ENCODE measurements at places on chromosomes 2 and 18.

DNA sequence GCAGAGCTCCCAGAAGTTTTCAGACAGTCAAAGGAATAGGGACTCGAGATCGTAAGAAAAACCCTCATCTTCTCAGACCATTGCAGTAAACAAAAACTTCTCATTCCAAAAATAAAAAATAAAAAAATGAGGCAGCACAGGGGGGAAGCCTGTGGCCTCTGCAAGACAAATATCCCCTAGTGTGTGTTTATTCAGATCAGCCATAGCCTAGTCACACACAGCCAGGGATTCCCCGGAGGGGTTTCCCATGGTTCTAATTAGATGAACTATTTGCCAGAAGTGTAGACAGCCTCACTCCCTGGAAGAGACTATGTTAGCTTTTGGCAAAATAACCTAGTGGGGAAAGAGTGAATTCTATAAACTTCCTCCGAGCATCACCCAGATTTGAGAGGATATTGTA lies 122.9 kb upstream of the KLF7 start:
- no peak for DNase-seq

- DNase-seq = no peak
Measured at GRCh38 chr18:40163254-40163653, 1791.8 kb upstream of the PIK3C3 start.

DNA sequence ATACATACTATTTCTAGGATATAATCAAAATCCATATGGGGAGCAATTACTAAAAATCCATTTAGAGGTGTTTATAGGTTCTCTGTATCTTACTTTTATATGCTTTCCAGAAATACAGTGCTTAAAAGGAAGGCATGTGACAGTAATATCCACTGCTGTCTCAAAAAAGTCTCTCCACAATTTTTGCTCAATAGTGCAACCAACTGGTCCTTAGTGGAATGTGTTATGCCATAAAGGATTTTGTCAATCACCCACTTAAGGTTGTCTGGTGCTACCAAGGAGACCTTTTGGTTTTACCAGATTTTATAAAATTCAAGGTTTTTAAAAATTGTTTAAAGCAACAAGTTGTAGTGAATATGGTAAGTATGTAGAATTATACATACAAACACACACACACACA lies 328.5 kb upstream of the DSEL start:
- no peak for DNase-seq

GRCh38 chr18:2825613-2826175 lies 21.1 kb upstream of the EMILIN2 start:
- DNase-seq = no peak

GRCh38 chr2:109066917-109067597 lies 61.9 kb upstream of the SH3RF3 start:
- DNase-seq = no peak

DNA sequence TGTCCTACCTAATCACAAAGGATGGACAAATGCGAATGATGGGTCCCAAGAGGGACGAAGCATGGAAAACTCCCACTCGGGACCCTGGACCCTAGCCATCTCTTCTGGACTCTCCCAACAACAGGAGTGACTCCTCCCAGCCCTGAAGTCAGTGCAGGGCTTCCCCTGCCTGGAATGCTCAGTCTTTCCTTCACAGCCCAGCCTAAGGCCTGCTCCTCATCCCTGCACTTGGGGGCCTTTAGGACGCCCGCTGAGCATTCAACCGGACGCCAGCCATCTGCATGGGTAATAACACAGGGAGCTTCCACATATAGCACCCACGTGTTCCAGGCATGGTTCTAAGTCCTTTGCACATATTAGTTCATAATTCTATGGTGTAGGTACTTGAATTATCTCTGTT lies 237.5 kb downstream of the KLHL29 start:
- DNase-seq = no peak

DNA sequence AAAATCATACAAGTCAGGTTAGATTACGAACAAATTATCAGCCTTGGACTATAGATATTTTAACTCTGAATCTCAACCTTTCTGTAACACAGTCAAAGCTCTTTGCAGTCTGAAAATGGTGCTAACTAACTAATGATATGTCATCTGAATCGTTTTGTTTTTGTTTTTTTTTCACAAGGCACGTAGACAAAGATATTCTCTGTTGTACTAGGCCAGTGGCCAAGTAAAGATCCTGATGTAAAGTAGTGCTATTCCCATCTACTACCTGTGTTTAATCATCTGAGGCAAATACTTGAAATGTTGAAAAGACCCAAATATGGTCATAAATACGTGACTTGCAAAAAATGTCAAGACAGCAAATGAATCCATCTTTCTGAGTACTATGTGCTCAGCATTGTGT lies 65.7 kb downstream of the REL start:
- DNase-seq = no peak

GRCh38 chr18:5380586-5380985 lies 85.1 kb upstream of the ZBTB14 start:
- no peak for DNase-seq

GRCh38 chr2:234951664-234952269 lies at the start of gene SH3BP4:
TSS of gene SH3BP4 (plus strand) at chr2:234952017. CDS start at chr2:235035003, 82,986 bp downstream.
- no peak for DNase-seq

GRCh38 chr2:149972066-149972465 lies 384.5 kb upstream of the MMADHC start:
- no peak for DNase-seq

DNA sequence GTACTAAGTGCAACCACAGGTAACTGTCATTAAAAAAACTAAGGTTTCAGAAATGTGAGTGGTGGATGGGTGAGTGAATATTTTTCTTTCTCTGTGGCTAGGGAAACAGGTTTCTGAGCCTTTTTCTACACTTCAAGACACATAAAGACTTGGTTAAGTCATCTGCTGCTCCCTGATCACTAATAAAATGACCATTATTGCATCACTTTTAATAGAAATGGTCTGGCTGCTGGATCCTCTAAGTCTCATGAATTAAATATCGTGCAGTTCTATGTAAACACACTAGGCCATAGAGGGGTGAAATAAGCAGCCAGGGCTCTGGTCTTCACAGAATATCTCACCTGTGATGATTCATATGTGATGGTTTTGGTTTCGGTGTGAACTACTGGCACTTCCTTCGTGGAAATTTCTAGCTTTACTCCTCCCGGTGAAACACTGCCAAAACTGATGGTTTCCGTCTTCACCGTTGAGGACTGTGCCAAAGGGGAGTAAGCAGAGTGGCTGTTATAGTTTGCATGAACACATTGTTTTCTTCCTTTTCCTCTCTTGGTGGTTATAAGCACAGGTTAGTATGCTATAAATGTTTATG lies 100.4 kb upstream of the ZBTB14 start:
- DNase-seq = no peak

DNA sequence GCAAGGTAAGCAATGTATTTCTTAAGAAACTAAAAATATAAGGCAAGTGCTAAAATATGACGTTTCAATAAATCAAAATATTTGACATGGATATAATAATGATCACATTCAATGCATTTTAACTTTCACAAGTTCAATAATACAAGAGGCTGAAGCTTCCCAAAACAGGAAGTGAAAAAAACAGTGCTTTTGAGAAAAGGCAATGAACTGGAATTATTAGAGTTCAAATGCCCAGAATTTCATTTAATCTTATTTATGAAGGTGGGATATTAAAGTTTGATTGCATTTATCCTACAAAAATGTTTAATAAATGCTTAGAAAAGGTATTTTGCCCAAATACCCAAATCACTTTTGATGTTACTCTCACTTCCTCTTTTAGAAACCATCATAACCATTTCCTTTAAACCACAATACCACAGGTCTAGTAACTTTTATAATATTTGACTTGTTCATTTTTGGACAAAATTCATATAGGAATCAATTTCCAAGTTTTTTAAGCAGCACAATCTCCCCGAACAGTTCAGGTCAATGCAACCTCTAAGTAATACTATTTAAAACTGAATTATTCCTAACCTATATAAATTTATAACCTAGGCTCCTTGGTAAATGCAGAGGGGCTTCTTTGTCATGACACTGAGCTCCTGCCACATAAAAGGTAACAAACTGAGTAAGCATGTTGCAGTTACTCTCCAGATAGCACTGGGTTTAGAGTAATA lies 2.1 kb downstream of the NCKAP1 start:
- no peak for DNase-seq

GRCh38 chr18:74976331-74976909 lies 232.5 kb downstream of the PTGR3 start:
- no peak for DNase-seq

DNA sequence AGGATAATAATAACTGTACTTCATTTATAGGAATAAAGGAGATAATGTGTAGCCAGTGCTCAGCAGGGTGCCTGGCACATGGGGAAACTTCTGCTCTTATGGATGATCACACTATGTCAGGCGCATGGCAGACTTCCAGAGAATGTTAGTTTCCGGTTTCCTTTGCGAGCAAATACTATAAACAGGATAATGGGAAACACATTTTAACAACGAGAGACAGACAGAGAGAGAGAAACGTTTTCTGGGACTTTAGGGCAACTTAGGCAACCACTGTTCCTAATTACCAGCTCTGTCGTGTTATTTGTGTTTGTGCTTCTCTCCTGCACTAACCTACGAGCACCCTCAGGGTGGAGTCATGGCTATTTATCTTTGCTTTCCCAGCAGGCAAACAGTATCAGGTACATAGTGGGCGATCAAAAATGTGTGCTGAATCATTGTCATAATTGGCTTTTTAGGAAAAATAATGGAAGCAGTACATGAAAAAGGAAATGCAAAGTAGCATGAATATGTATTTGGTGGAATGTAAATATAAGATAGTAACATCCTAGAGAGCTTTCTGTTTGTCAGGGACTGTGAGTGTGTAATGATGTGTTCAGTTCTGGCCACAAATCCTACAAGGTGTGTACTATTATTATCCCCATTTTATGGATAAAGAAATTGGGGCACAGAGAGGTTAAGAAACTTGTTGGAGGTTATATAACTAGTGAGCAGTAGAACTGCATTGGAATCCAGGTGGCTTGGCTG lies 36.8 kb upstream of the IGFBP2 start:
- DNase-seq = no peak

- no peak for DNase-seq
Measured at GRCh38 chr2:45255563-45255962, 246.3 kb upstream of the SIX2 start.

DNA sequence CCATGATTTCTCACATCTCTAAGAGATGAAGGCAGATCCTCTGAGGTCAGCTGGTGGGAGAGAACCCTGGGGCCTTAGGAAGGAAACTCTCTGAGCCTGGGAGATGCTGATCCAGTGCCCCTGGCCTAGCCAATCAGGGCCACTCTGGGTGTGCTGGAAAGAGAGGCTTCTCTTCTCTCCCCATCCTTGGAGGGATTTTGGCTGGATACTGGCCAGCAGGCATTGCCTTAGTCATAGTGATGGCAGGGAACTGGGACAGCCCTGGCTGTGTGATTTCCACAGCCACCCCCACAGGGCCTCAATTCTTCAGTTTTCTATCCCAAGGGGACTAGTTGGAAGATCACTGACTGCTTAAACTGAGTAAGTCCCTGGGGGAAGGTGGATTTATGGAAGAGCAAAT lies 26.6 kb upstream of the PLB1 start:
- DNase-seq = no peak

DNA sequence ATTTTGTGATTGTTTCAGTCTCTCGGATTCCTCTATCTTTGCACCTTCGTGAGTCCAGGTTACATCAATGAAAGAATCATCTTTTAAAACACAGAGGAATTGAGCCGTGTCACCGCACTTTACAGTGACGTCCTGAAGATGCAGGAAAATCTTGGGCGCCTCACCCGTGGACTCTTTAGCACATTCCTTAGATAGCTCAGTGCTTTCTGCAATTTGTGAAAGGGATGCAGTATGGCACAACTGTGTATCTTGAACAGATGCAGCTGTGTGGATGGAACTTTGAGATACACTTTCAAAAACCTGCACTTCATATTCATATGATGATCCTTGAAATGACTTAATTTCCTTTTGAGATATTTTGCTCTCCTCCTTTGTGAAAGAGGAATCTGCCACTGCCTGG lies 50.9 kb downstream of the TTN start:
- no peak for DNase-seq

GRCh38 chr2:173050684-173051083 lies 25.0 kb upstream of the MAP3K20 start:
- DNase-seq = no peak

DNA sequence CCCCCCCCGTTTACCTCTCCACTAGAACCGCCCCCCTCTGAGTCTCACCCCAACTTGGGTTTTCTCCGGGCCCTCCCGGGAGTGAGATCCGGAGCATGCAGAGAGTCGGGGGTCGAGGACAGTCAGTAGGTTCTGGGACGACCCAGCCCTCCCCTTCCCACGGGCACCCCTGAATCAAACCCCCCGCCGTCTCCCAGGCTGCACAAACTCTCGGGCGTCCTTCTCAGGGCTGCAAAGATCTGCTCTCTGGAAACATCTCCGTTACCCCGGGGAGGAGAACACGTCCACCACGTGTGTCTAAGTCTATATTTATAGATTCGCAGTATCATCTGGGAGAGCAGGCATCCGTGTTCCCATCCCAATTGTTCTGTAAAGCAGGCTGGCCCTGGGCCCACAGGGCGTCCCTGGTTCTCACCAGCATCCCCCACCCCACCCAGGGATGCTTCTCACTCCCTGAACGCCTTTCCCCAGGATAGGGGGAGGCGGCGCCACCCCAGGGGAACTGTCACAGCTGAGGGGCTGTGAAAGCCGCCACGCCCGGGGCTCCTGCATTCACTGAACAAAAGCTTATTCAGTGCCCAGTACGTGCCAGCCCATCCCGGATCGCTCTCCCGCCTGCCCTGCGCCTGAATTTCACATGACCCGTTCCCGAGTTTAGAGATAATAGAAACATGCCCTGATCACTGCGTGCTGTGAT lies 765 bp upstream of the DIPK1C start:
- DNase-seq = no peak

DNA sequence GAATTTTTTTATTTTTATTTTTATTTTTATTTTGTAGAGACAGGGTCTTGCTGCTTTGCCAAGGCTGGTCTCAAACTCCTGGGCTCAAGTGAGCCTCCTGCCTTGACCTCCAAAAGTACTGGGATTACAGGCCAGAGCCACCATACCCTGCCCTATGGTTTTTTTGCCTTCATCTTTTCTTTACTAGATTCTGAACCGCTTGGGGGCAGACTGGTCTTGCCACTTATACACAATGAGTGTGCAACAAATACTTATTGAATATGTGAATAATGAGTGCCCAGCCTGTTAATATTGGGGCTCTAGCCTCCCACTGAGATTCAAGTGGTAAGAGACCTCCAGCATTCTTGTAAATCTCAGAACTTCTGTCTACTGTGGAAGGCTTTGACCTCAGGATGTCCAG lies 3.9 kb downstream of the NCK2 start:
- no peak for DNase-seq

- DNase-seq = no peak
Measured at GRCh38 chr2:134327367-134327766, 73.5 kb downstream of the MGAT5 start.

Data from stimulated activated CD8-positive, alpha-beta memory T cell treated with anti-CD3 and anti-CD28 coated beads, Interleukin-4, amount 100 ng/mL, for 1 hour (primary cell).